ENCODE measurements at places on chromosomes 16 and 17.

- DNase-seq, result no peak
These were observed 560.3 kb downstream of the WWOX start for GRCh38 chr16:78659668-78660217.

DNA sequence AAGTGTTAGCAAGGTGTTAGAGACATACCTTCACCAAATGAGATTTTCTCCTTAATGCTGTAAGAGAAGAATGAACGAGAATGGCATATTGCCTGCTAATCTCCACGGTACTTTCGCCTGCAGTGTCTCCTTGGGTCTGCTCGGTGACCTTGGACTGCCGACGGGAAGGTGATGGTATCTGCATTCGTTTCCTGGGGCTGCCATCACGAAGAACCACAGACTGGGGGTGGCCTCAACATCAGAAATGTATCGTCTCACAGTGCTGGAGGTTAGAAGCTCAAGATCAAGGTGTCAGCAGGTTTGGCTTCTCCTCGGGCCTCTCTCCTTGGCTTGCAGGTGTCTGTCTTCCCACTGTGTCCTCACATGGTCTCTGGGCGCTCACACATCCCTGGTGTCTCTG, 86.3 kb upstream of the TNRC6C start:
- no peak for DNase-seq

- no peak for DNase-seq
These were observed at the start of gene TEKT1 for GRCh38 chr17:6831661-6832263. TSS of gene TEKT1 (minus strand) at chr17:6831729. CDS start at chr17:6830376, 1,353 bp downstream.

DNA sequence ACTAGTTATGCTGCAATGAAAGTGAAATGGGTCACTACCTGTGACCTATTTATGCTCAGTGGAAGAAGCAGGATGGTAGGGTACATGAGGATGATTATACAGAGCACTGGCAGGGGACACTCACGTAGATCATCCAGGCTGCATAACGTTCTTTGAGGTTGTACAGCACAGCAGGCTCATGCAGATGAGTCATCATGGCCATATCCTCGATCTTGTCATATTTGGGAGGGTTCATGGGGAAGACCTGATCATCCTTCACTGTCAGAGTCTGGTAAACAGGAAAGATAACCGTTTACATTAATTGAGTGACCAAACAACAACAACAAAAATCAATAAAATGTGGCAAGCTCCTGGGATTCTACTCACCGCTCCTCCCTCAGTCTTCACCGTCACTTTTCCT, 2.1 kb downstream of the MYH2 start:
- no peak for DNase-seq

- DNase-seq, result no peak
These were observed 56.0 kb downstream of the TNFRSF13B start for GRCh38 chr17:16915752-16916556.

- DNase-seq, result no peak
These were observed 2.6 kb downstream of the SPNS3 start for GRCh38 chr17:4436381-4436780.

DNA sequence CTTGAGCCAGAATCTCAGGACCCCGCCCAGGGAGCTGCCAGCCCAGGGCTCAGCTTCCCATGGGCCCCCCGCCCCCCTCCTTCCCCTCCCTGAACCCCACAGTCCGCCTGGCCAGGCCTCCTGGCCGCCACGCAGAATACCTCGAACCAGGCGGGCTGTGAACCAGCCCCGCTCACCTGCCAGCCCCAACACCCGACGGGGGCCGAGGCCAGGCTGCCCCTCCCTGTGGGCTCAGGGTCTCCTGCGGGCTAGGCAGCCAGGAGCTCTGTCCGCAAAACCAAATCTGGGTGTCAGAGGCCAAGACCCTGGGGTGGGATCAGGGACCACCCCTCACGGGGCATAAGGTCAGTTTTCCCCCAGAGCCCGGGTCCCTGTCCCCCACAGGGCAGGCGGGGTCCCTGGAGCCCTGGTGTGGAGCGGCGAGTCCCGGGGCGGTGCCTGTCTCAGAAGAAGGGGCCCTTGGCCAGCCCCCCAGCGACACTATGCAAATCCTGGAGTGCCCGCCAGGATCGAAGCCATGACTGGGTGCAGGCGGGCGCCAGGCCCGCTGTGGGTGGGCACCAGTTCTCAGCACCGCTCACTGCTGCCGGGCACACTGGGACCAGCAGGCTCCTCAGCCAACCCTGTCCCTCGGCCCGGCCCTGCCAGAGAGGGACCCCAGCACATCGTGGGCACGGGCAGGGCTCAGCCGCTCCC, 6.4 kb upstream of the PRR35 start:
- no peak for DNase-seq

- no peak for DNase-seq
These were observed 5.9 kb downstream of the SLC5A11 start for GRCh38 chr16:24851700-24852099.

DNA sequence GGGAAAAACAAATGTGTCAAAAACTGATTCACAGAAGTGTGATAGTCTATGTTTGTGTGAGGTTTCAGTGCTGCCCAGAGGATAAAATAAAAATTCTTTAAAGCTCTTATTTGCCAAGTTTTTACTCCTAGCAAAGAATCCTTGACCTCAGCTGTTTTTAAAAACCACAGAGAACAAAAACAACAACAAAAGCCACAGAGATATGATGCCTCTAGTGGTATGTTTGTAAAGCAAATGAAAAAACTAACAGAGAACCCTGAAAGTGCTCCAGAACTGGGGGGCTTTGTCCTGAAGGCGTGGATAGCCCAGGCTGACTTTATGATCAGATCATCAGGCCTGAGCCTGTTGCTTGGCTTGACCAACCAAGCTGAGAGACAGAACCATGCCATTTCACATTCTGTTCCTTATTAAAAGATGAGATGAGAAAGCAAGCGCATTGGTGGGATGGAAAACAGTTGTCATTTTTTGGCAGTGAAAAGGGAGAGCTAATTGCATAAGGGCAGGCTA, 411.0 kb downstream of the CPPED1 start:
- DNase-seq, result no peak

DNA sequence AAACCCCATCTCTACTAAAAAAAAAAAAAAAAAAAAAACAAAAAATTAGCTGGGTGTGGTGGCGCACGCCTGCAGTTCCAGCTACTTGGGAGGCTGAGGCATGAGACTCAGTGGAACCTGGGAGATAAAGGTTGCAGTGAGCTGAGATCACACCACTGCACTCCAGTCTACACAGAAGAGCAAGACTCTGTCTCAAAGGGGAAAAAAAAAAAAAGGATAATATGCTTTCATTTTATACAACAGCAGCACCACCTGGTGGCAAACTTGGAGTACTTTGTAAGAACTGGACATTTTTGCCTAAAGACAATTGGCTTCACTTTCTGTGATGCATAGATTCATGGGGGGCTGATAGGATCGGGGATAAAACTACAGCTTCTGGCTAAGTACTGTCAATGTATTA, 8.5 kb downstream of the CHTF8 start:
- DNase-seq, result peak; percentile 32

GRCh38 chr16:53546988-53547391, 44.0 kb upstream of the AKTIP start:
- no peak for DNase-seq

DNA sequence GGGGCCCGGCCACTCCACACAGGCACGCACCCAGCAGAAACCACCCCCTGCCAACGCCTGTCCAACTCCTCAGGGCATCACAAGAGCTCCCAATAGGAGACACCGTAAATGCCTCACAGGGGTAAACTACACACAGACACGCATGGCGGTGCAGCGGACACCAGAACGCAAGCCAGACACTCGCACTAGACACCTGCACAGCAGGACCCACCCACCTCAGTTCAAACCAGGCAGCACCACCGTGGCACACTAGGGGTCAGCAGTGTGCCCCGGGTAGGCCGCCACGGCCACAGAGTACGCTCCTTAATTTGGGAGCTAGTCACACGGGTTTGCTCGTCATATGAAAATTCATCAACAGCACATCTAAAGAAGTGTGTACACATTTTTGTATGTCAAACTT, 3.4 kb downstream of the SLC38A10 start:
- no peak for DNase-seq

DNA sequence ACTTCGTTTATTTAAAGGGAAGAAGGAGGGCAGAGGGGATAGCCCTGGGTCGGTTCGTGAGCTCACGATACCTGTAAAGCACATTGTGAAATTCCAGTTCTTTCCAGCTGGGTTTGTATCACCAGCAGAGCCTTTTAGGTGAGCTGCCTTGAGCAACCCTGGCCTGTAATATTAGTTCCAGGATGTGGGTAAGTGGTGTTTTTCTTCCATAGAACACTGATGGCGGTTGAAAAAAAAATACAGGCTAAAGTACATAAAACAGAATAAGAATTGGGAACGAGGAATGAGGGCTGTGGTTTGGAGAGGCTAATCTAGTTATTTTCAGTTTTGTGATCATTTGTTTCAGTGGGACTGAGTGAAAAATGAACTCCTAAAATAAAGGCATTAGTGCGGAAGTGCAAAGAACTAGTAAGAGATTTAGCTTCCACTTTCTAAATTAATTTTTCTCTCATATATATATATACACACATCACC, 20.6 kb downstream of the HS3ST3B1 start:
- DNase-seq, result no peak

DNA sequence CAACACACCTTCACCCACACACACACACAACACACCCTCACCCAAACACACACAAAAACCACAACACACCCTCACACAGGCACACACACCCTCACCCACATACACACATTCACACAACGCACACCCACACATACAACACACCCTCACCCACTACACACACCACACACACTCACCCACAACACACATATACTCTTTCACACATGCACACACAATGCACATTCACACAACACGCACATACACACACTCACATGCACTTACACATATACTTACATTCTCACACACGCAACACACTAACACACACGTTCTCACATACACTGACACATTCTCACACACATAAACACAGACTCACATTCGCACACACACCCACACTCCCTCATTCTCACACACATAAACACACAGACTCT, 3.8 kb downstream of the ASGR1 start:
- DNase-seq, result no peak

DNA sequence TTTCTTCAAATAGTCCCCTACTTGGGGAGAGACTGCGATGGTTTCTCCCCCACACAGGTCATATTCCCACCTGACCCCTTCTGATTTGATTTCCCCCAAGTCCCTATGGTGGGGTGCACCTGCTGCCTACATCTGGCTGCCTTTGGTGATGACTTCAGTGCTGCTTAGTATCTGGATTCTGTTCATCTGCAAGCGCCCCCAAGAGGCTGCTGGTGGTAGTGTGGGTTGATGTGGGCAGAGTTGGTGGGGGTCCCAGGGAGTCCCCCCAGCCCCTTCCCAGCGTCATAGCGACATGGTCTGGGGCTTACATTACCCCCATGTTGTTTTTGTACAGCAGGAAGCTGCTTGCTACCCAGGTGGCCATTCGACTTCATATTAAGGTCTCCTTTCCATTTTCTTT, 99.2 kb downstream of the NTN1 start:
- no peak for DNase-seq

- DNase-seq, result no peak
These were observed 89.7 kb upstream of the CDYL2 start for GRCh38 chr16:80894091-80894490.

DNA sequence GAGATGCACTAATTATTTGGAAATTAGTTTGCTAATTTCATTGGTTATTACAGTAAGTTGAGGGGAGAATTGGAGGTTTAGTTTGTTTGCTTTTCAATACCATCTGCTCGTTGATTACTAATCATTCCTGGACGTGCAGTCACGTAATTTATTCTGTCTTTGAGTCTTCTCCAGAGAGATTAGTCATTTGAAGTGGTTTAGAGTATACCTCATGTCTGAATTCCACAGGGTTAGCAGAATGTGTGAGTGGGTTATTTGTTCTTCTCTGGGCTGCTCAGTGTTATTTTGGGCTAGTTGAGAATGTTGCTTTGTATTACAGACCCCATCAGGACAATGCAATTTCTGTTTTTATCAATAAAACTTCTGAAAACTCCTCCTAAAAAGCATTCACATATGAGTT, 265.0 kb downstream of the RBFOX1 start:
- DNase-seq, result no peak

GRCh38 chr16:84169765-84170310, 17.0 kb downstream of the TAF1C start:
- no peak for DNase-seq

- no peak for DNase-seq
These were observed 25.8 kb upstream of the CACNA1H start for GRCh38 chr16:1127101-1127500.

DNA sequence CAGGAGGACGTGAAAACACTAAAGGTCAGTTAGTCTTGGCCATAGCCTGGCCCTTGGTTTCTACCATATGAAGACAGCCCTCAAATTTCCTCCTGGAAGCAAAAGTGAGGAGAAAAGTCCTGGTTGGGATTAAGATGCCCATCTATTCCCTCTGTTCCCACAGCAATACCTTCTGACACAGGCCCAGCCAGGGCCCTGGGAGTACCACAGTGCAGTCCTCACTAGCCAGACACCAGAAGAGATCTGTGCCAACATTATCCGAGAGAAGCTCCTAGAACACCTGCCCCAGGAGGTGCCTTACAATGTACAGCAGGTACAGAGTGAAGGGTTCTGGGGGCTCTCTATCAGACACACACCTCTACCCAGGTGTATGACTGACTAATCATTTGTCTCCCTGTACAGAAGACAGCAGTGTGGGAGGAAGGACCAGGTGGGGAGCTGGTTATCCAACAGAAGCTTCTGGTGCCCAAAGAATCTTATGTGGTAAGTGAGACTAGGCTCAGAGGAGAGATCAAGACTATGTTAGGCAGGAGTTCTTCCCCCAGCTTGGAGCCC, 4.1 kb downstream of the ERAL1 start:
- DNase-seq, result no peak

DNA sequence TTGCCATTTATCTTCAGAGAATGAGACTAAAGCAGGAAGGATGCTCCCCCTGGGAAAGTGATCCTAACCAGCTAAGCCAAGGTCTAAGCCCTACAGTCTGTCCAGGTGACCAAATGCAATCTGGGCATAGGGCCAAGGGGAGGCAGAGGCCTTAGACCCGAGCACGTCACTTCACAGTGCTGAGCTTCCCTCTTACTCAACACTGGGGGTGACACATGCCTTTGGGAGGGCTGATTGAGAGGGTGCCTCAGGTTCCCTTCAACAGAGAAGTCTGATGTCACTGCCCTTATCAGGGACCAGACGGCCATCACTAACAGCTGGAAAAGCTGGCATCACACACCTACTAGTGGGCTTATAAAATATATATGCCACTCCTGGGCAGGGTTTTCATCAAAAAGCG, 4.0 kb downstream of the CIAO2B start:
- DNase-seq, result no peak

- DNase-seq, result no peak
These were observed 14.8 kb upstream of the GFOD2 start for GRCh38 chr16:67733734-67734470.

DNA sequence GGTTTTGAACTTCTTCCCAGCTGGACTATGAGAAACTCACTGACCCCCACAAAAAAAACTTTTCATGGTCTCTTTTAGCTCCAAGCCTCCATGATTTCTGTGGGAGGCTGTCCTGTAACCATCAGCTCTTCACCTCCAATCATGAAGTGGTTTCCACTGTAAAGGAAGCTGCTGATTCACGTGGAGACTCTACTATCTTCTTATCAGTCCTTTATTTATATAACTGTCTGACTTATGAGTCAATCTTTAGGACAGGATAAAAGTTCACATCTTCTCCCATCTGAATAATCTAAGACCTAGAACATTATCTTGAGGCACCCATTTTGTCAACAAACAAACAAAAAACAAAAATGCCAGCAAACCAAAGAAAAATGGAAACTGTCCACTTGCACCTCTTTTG, 409.9 kb downstream of the SLC39A11 start:
- DNase-seq, result no peak

Measured in AG09309 (cell line).